ENCODE measurements at places on chromosomes 1 and 21.
A peak's percentile ranks its signal among the peaks of the same experiment; 100 is the strongest.

DNA sequence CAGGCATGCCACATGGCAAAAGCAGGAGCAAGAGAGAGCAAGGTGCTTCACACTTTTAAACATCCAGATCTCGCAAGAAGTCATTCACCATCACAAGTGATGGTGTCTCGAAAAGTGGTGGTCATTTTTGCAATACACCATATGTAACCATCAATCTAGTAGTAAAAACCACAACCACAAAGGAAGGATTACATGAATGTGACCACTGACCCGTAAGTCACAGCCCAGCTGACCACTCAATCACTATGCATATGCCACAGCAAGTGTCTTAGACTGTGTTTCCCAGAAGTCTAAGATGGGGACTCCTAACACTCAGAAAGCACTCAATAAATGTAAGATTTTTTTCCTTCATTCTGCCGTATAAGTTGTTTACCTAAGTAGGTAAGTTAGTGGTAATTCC lies 76.9 kb downstream of the FH start:
- DNase-seq = no peak

DNA sequence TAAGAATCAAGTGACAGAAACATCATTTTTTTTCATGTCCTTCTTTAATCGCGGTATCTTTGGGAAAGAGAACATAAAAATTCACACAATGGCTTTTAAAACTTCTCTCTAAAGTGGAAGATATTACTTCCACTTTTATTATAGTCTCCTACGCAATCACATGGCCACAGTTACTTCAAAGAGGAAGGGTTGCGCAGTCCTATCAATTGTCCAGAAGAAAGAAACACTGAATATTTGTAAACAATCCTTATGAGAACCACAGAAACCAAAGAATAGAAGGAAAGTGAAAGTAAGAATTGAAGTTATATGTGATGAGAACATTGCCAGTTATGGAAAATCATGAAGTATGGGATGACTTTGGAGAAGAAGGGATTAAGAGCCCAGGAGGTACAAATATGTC lies 32.6 kb downstream of the CFH start:
- DNase-seq = no peak

DNA sequence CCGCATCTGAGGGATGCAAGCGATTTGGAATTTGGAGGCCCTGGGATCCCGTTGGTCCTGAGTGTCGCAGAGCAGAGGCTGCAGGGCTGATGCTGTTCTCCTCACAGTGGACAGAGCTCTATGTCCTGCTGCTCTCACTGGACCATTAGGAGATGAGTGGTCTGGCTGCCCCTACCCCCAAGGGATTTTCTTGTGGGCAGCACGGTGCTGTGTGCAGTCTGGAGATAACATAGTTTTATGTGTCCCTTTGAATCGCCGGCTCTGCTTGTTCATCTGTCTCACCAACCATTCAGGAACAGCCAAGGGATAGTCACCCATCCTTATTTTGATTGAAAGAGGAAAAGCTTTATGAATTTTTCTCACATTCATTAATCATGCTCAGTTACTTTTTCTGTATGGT lies 49.9 kb downstream of the CHRM3 start:
- DNase-seq = no peak

- DNase-seq = peak; percentile 87
Measured at GRCh38 chr1:6486433-6487011, 4.9 kb downstream of the PLEKHG5 start.

DNA sequence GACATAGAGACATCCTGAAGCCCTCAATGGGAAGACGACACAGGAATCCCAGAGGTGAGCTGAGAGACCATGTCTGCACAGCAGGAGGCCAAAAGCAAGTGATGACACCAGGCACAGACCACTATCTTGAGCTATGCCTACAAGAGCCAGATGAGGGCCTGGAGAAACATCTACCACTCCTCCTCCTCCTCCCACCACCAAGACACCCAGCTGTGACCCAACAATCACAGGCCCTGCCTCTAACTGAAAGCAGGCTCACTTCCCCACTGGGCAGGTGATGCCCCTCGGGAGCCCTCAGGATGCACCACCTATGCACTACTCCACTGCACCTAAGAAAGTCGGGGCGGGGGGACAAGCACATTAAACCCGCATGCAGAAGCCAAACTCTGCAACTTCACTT lies 16.5 kb downstream of the TADA1 start:
- no peak for DNase-seq

Data from T-helper 9 cell (primary cell).